Stimulated activated CD4-positive, alpha-beta T cell treated with anti-CD3 and anti-CD28 coated beads, Interleukin-2, amount 100 ng/mL, for 24 hours (primary cell): ENCODE measurements at places on chromosomes 7 and 10.

DNA sequence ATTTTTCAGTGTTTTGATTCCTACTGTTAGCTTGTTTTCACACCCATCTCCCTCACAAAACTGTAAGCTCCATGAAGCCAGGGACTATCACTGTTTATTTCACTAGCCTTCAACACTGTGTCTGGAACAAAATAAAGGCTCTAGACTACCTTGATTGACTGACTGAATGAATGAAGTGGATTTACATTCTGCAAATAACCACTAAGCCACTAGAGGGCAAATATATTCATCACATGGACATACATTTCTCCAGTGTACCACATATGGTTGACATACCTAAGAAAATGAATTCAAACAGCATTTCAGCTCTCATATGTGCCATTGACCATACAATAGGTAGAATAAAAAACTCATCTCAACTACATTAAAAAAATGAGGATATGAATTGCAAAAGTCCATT lies 185.9 kb downstream of the RAB11FIP2 start:
- no peak for DNase-seq

DNA sequence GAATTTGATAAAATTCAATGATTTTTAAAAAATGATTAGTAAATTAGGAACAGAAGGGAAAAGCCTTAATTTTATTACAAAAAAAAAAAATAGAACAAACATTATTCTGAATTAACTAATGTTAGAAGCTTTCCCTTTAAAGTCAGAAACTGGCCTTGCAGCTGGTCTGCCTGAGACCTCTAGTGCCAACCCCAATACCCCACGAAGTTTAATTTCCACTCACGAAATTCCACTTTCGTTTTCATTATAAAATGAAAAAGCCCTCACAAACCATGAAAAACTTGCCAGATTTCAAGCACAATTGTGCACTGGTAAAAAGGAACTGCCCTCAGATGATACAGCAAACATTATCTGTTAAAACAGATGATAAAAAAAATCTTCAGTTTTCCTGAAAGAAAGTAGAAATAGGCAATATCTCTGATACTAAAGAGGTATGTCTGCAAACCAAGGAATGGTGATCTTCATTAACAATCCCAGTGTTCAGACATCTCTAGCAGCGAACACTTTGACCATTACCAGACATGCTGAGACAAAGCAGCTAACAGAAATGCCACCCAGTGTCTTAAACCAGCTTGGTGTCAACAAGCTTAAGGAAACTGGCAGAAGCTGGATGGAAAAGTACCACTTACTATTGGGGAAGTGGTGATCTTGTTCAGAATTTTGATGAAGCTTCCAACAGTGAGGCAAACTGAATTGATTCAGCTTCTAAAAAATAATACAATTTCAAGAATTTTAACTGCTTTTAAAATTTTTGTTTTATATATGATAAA lies 80.2 kb downstream of the PALS2 start:
- no peak for DNase-seq

DNA sequence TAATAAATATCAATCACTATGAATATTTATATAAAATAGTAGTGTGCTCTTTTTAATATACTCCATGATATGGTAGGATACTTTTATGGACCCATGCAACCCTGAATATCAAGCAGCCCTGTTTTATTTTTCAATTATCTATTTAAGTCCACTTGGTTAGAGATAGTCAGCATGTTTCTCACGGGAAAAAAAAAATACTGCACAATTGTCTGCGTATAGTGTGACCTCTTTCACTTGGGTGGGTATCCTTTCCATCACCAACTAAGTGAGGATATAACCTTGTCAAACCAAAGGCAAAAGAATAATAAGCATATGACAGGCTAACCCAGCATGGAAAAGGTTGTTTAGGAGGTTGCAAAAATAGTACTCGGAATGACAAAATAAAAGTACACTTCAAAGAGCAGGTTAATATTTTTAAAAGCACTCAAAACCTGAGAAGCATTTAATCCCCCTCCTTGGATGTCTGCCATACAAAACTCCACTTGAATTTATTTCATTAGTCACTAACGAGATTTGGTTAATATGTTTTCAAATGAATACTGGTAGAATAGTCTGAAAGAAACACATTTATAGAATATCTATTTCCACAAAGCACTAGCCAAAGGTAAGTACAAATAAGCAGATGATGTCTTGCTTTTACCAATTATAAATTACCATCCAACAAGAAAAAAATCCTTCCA lies 76.5 kb downstream of the IMMP2L start:
- no peak for DNase-seq

DNA sequence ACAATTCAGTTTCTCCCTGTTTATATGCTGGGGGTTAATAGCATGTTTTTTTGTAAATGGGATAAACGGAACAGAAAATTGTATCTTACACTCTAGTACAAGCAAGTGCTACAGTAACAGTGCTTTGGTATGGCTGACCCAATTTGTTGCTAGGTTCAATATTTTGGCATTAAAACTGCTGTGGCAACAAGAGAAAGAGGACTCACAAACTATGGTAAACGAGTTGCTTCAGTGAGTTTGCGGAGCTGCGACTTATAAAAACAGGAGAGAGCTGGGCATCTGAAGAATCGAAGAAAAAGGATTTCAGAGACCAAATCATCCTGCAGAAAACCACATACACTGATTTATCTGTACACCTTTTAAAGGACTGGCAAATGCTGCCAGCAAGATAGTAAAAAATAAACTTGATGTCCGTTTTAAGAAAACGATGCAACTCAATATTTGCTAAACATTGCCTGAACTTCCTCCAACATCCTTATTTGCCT lies 2.2 kb downstream of the GLUD1 start:
- no peak for DNase-seq

DNA sequence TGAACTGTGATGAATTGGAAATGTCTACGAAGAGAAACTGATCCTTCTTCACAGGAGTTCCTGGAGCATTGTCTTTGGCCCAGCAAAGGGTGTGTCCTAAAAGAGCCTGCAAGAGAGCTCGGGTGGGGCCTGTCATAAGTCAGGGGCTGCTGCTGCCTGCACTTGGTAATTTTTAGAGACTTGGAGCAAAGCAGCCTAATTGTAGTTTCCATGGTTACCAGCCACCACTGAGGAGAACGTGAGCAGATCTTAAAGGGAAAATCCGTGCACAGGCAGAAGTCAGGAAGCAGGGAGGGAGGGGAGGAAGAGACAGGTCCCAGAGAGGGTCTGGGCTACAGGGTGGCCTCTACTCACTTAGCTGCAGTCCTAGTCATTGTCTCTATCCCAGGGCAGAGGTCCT lies 463.6 kb downstream of the PLXNA4 start:
- no peak for DNase-seq

GRCh38 chr10:13340626-13341376 lies 7.3 kb downstream of the SEPHS1 start:
- peak; percentile 27 for DNase-seq

GRCh38 chr10:132858121-132859081 lies 72.5 kb upstream of the NKX6-2 start:
- DNase-seq, result no peak

DNA sequence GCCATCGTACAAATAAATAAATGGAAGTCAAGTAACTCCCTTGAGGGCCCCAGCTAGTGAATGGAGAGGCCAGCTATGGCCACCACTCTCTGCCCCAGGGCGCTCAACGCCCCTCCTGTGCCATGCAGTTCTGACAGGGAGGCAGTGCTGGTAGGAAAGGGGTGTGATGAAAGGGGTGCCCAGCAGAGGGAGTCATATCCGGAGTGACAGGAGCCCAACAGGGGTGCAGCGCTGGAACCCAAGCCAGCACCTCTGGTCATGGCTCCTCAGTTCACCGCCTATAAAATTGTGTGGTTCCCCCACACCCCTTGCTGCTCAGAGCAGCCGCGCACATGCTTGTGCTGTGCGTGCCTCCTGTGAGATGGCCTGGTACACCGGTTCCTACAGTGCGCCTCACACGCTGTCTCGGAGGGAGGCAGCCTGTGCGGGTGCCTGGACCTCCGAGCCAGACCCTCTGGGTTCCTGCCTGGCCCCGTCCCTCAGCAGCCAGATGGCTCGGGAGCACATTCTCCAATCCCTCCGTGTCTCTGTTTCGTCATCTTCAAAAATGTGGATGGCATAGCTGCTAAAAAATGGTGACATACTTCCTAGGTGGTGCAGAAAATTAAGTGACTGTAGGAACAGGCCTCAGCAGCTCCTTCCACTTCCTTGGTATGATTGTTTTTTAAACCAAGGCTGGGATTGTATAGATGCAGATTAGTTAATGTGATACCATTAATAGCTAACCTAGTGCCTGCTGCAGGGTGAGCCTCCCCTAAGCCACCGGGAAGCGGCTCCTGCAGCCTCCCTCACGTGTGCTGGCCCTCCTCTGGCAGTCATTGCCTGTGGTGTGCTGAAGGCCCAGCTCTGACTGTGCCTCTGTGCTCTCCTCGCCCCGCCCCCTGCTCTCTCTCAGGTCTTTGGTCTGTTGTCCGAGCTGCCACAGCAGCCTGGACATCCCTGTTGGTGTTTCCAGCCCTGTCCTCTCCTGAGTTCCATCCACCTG lies 125.8 kb downstream of the EGFR start:
- DNase-seq, result no peak

- DNase-seq, result no peak
Observed at GRCh38 chr7:47389923-47390630, 191.8 kb downstream of the TNS3 start.

- DNase-seq, result no peak
Observed at GRCh38 chr10:44864051-44864450, 47.1 kb upstream of the TMEM72 start.

GRCh38 chr7:6269527-6269926 lies 2.9 kb downstream of the CYTH3 start:
- no peak for DNase-seq

- no peak for DNase-seq
Observed at GRCh38 chr7:144670218-144670617, 165.6 kb downstream of the TPK1 start.

DNA sequence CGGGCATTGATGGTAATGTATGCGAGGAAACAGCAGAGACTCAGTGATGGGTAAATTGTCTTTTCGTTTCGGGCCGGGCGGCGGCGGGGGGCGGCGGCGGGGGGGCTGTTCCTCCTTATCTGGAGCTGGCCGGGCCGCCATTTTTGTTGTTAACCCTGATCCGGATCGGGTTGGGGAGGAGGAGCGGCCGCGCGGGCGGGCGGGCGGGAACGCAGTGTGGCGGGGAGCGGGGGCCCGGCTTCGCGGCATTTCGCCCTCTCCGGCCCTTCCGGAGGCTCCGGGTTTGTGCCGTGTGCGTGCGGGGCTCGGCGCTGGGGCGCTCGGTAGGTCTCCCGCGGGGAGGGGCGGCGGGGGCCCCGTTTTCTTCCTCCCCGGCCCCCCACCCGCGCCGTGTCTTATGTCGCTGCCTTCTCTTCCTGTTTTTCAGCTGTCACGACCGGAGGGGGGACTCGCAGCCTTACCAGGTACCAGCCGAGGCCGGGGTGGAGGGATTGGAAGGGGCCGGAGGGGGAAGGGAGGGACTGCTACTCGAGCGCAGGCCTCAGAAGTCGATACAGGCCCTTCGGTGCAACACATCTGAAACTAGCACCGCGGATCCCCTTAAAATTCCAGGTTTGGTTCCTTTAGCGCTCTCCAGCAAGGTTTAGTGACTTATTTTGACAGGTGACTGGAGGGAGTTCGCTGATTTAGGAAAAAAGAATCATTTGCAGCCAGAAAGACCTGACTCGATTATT lies 820 bp downstream of the WAC start:
- peak; percentile 78 for DNase-seq

DNA sequence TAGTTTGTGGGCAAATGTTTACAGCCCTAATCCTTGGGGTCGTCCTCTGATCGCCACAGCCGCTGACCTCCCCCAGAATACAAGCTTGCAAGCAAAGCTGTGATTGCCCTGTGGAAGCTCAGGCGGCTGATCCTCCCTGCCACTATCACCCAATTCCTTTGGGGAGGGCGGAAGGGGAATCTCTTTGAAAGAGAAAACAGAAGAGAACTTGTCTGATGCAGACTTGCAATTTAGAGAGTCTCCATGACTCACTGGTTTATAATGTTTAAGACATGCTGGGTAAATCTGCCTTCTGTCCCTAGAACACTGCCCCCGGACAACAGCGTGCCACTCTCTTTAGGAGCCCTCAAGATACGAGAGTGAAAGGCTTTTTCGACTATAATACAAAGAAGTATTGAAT lies 75.5 kb downstream of the NRP1 start:
- no peak for DNase-seq

GRCh38 chr10:51950371-51950995 lies 251.1 kb upstream of the CSTF2T start:
- DNase-seq, result no peak

DNA sequence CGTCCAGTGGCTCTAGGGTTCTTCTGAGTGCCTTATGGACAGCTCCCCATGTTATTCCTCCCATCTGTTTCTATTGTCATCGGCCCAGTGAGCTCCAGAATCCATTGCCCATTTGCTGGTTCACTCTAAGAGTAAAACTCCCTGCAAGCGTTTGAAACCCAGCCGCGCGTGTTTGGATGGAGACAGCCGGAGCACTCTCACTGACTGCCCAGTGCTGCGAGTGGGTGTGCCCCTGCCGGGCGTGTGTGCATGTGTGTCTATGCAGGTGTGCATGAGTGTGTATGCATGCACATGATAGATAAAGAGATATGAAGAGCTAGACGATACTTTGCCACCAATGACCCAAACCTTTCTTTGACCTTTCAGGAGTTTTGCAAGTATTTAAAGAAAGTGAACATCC lies 347.2 kb upstream of the MKI67 start:
- no peak for DNase-seq

GRCh38 chr10:75000748-75001321 lies 110.6 kb upstream of the SAMD8 start:
- DNase-seq, result no peak

DNA sequence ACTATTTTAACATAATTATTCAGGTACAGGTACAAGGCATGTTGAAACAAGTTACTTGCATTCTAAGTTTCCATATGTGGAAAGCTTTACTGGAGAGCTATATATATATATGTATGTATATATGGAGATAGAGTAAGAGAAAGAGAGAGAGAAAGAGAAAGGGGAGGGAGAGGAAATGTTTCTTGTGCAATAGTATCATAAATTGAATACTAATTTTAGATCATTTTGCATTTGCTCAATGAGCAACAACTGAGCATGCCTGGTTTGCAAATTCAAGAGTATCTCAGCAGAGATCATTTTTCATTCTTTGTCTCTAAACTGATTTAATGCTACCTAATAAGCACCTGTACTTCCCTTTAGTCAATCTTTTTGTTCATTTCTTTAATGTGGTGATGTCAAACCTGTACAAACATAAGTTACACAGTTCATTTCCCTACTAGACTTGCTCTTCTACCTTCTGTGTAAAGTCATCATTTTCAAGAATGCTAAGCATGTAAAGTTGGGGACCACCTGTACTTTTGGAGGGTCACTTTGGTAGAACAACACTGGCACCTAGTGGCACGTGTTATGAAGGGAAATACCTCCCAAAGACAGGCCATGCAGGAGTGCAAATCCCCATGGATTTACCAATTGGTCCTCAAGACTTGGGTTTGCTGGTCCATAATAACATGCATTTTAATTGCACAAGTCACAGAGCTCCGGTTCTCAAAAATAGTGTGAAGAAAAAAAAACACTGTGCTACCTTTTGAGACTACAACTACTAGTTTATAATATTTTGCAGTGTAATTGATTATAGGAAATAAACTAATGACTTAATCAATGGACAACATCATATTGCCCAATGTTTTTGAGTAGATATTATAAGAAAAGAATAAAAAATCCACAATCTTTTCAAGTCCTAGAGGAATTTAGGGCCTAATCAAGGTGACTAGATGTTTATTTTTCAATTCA lies 431.2 kb upstream of the IGFBP3 start:
- DNase-seq, result no peak
